DMS79 treated with DMSO at 0.1 percent for 48 hours (cell line): ENCODE measurements at places on chromosomes 3 and 15.
A peak's percentile ranks its signal among the peaks of the same experiment; 100 is the strongest.

DNA sequence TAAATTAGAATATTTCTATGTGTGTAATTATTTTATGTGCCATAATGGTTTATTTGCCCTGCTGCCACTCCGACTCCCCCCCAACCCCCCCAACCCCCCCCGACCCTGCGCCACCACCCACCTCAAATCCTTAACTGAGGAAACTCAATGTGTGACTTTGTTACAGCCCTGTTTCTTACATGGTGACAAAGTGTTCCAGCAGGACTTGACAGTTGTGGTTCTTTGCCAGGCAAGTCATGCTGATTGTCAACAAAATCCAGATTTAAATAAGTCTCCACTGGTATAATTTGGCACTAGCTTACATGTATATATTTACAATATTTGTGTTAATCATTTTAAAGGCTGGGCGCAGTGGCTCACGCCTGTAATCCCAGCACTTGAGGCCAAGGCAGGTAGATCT, 7.7 kb downstream of the EBLN2 start:
- no peak for DNase-seq

DNA sequence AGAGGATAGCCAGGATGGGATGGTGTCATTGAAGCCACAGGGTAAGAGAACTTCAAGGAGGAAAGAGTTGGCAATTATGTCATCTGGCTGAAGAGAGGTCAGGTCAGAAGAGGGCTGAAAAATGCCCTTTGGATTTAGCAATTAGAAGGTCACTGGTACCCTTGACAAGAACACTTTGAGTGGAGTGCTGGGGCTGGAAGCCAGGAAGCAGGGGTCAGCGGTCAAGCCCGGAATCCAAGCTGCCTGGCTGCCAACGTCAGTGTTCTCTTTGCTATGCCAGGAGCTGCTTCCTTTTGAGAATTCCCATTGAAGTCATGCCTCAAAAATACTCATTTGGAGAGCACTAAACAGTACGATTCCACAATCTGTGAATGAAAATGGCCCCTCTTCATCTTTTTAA, 386.5 kb downstream of the SHQ1 start:
- DNase-seq: no peak

GRCh38 chr15:80507131-80507530, 102.9 kb downstream of the ARNT2 start:
- no peak for DNase-seq

- peak; percentile 3 for DNase-seq
These were observed 44.4 kb downstream of the AQP9 start for GRCh38 chr15:58182460-58183163.

DNA sequence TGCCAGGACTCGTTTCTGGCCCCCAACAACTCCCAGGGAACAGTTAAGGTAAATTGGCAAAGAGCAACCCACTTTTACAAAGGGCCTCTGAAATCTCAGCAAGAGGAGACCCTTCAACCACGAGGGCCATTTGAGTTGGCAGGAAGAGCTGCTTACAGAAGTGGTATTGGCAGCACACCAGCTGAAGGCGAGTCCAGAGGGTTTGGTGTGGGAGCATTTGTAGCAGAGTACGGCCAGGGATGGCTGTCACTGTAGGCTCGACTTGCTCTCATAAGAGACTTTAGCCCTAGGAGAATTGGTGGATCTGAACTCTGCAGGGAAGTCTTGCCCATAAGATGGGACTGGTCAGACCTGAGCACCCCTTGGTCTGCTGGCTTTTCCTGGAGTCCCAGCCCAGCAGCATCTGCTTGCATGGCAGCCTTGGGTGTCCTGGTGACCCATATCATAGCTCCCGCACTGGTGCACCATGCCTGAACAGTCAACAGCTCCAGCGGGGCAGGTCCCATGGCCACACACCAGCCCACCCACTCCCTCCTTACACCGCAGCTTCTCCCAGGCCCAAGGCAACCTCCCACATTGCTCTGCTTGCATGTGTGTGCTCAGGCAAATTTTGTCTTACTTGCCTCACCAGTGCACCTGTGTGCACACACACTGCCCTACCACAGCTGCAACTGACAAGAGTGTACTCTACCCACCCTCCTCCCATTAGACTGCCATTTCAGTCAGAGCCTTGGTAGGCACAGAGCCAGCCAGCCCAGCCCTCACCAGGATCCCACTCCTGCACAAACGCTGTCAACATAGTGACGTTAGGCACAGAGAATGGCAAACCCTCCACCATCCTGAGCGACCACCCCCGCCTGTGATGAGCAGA, 861.6 kb upstream of the DPPA4 start:
- no peak for DNase-seq

GRCh38 chr15:42848846-42849245, 71.7 kb downstream of the TTBK2 start:
- no peak for DNase-seq

DNA sequence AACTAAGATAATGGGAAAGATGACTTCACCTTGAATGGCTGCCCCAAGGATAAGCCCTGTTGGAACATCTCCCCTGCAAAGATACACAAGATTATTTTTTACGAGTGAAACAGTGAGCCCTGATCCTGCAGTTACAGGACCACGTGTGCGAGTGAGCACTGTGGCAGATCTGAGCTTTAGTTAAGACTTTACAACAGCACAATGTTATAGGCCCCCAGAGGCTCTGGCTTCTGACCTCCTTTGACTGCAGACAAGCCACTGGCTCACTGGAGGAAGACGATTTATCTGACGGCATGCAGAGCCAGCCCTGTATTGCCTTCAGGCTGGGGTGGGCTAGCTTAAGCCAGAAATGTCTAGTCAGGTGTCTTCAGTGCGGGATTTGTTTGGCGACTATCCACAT, 174.4 kb downstream of the ARRDC4 start:
- DNase-seq: no peak

GRCh38 chr3:172029425-172030098, 9.8 kb upstream of the FNDC3B start:
- no peak for DNase-seq

GRCh38 chr15:42903388-42904324, 16.9 kb downstream of the TTBK2 start:
- DNase-seq: no peak

DNA sequence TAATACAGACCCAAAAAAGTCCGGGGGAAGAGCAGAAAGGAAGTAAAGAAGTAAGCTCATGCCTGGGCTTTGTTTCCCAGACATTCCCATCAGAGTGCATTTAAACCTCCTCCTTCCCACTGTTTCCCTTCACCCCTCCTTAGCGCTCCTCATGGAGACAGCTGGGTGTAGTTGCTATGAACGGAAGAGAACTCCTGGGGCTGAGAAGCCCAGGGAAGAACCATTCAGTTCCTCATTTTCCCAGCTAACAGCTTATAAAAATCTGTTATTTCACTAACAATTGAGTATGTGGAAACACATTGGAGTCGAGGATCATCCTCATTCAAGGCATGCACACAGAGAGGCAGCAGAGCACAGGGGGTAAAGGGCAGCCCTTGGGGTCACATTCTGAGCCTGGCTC, 299.3 kb downstream of the SHQ1 start:
- DNase-seq: no peak

DNA sequence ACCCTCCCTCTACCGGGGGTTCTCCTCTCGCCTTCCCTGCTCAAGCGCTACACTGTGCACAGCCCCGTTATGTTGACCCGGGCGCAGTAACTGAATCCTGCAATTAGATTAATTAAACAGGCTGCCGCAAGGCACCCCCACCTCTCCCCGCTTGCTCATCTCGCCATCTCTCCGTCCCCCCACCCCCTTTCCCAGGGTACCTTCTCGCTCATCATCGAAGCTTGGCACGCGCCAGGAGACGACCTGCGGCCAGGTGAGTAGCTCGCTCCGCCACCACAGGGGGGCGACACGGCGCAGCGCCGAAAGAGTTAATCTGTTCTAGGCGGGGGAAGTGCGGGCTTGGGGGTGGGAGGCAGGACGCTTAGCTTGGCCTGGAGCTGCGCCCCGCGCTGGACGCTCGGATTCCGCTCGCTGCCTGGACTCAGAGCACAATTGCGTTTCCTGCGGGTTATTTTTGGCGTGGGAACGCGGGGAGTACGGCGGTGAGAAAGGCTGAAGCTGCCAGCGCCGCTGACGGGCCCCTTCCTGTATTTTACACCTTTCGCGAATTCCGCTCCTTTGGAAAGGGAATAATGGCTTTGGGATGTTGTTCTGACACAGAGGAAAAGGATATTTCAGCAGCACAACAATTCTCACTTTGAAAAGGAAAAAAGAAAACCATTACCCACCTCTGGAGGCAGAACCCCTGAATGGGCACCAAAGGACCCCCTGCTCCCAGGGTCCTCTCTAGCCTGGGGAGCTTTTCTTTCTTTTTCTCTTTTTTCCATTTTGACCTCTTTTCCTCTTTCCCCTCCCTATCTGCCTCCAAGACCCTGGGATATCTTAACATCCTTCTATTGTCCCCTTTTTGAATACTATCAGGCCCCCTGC, 1.5 kb downstream of the DLL4 start:
- DNase-seq: peak; percentile 7

DNA sequence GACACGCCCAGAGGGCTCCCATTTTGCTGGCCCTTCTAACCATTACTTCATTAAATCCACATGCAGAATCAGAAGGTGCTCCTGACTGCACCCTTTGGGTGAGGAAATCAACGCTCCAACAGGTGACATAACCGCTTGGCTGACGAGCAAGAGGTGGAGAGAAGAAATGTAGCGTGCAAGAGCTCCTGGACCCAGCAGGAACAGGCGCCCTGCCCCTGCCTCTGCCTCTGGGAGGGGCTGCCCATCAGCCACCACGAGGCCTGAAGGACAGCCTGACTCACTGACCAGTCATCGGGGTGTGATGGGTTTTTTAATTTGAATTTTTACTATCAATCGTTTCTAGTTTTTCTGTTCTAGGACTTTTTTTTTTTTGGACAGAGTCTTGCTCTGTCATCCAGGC, 218.2 kb downstream of the ADAMTS17 start:
- no peak for DNase-seq

- DNase-seq: no peak
These were observed 108.3 kb upstream of the UBE2E1 start for GRCh38 chr3:23697416-23697815.

- DNase-seq: no peak
These were observed 92.8 kb downstream of the MAGI1 start for GRCh38 chr3:65945953-65946352.

DNA sequence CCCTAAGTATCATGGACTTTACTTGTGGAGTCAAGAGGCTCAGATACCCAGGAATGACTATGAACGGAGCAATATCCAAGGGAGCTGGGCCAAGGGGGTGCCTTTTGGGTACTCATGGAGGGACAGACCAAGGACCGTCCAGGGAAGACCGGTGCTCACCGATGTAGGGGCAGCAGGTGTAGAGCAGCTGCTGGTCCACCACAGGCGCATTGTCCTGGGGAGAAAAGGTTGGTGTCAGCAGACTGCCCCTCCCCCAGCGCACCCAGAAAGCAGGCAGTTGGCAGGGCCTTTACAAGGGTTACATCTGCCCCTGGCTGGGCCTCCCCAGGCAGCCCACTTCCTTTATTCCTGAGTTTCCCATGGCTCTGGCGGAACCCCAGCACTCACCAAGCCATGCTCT, 7.5 kb downstream of the CDAN1 start:
- no peak for DNase-seq

DNA sequence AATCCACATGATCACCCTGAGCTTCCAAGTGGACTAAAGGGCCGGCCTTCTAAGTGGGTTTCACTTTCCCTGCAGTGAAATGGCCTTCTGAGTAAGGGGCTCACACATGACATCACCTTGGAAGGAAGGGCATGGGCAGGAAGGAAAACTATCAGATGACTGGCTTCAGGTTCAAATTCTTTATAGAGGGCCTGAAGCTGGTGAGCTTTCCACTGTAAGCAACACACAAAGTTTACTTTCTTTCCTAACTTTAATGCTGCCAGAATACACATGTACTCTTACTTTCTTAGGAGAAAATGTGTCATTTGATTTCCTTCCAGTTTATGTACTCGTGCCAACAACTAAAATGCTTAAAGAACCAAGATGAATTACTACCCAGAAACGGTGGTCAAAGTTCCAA, 475.6 kb downstream of the FOXP1 start:
- DNase-seq: no peak

DNA sequence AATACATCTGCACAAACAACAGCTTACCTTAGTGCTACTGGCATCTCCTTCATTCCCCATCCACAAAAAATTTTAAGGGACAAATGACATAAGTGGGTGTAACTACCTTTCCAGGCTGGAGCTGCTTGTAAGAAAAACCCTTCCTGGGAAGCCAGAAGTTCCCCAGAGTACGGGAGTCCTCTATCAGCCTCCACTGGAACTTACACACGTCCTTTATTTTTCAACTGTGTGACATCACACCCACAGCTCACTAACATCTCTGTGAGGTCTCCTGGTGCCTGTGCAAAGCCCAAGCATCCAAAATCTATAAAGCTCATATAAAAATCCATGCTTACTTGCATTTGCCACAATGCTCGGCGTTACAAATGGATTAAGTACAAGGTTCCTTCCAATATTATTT, 27.6 kb downstream of the LRIG1 start:
- DNase-seq: no peak

GRCh38 chr3:98555025-98555379, 23.2 kb downstream of the GPR15 start:
- no peak for DNase-seq

DNA sequence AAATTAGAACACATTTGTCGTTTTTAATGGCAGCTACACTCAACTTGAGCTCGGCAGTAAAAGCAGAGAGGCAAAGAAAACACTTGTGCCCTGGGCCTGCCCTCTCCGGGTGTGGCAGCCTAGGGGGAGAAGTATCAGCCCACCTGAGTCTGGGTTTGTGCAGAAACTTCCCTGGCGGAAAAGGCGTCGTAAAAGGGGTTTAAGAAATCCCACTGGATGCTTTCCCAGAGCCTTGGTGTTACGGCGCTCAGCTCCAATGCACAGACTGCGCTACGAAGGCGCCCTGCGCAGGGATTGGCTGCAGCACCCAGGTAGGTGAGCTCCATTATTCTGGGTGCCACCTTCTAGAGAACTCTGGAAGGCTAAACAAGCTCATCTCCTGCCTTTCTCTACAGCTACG, 461.5 kb upstream of the NR2F2 start:
- DNase-seq: no peak

DNA sequence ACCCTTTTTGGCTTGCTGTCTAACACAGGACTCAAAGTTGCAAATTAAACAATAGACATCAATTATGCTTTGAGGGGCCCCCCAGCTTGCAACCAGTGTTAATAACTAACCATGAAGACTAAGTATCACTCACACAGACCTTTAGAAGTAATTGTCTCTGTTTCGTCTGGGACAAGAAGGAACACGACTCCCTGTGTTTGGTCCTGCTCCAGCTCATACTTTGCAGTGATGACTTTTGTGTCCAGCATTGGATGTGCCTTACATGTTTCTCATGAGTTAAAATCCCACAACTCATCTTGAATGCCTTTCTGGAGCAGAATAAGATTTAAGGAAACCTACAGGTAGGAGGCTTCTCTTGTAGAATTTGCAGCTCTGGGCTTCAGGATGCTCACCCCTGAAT, 53.1 kb downstream of the GMNC start:
- DNase-seq: no peak

DNA sequence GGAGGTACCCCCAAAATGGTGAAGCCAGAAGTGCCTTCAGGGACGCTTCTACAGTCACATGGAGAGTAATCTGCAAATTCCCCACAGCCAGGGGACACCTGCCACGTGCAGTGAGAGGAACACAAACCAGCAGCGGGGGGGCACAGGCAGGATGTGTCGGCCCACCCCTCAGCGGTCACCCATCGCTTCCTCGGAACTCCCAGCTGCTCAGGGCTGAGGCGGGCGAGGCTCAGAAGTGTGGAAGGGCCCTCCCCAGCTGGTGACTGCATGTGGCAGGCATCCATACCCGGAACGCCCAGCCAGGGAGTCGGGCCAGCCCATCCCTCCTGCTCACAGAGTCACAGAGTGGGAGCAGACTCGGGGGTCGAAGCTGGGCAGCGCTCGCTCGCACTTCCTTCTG, 63.7 kb downstream of the SLC12A8 start:
- DNase-seq: no peak

- DNase-seq: no peak
These were observed 84.8 kb downstream of the PPCDC start for GRCh38 chr15:75107908-75108838.
